HCT116 (cell line): ENCODE measurements at places on chromosomes 11 and 22.

DNA sequence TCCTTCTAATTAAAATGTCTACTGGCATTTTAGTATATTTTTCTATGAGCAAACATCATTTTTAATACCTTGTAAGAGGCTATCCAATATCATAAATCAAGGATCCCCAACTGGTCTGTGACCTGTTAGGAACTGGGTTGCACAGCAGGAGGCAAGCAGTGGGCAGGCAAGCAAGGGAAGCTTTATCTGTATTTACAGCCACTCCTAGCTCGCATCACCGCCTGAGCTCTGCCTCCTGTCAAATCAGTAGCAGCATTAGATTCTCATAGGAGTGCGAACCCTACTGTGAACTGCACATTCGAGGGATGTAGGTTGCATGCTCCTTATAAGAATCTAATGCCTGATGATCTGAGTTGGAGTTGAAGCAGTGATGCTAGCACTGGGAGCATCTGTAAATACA lies 70.2 kb upstream of the CREB3L1 start:
- DNase-seq, result no peak

DNA sequence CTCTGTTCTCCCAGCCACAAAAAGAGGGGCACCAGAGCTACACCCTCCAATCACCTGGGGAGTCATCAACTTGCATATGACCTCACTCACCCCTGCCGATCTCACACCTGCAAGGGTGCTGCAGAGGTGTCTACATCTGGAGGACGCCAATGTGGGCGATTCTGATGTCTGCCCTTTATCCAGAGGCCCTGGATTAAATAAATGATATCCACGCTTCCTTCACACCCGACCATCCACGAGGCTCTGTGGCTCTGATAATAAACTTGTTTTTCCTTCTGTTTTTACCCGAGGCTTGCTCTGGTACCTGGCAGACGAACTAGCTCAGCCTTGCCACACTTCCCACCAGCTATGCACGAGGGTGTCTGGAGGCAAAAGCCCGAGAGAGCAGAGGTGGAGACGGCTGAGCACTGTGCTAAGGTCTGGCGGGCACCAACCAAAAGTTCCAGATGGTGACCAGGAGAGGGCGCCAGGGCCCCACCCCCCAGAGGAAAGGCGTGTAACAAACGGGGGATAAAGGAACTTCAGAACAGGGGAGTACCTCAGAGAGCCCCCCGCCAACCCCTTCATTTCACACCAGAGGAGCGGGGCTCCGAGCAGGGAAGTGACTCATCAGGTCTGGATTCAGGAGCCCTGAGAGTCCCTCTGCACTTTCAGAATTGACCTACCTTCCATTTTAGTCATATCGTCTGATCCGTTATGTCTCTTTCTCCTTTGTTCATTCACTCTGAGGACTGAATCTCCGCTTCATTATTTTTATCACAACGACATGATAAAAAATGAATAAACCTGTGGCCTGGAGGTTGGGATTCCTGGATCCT lies 13.5 kb downstream of the SCN3B start:
- no peak for DNase-seq

DNA sequence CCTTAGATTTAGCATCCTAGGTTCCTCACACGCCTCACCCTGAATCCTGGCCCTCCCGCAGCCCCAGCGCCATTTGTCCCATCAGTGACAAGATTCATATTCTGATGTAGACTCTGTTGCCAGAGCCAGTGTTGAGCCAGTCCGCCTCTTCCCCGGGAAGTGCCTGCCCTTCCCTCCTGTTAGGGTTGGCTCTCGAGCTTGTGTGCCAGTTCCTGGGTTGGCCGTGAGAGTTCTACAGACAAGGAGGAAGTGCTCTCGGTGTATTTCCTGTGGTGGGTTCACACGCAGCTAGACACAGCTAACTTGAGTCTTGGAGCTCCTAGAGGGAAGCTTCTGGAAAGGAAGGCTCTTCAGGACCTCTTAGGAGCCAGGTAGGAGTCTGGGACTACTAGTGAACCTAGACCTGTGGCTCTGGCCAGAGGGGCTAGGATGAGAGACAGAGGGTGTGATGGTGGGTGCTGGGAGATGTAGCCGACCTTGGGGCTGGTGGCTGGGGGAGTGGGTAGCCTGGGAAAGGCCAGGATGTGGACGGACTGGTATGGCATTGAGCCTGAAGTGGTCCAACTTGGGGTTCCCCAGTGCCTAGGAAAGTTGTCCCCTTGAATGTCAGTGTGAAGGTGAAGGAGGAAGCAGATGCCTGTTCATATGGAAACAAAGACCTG lies at the start of gene IL18BP:
Gene IL18BP (plus strand): TSS at position 261 of the 662 bp plus-strand sequence. CDS start 1,076 bp downstream, outside the sequence.
- no peak for DNase-seq

DNA sequence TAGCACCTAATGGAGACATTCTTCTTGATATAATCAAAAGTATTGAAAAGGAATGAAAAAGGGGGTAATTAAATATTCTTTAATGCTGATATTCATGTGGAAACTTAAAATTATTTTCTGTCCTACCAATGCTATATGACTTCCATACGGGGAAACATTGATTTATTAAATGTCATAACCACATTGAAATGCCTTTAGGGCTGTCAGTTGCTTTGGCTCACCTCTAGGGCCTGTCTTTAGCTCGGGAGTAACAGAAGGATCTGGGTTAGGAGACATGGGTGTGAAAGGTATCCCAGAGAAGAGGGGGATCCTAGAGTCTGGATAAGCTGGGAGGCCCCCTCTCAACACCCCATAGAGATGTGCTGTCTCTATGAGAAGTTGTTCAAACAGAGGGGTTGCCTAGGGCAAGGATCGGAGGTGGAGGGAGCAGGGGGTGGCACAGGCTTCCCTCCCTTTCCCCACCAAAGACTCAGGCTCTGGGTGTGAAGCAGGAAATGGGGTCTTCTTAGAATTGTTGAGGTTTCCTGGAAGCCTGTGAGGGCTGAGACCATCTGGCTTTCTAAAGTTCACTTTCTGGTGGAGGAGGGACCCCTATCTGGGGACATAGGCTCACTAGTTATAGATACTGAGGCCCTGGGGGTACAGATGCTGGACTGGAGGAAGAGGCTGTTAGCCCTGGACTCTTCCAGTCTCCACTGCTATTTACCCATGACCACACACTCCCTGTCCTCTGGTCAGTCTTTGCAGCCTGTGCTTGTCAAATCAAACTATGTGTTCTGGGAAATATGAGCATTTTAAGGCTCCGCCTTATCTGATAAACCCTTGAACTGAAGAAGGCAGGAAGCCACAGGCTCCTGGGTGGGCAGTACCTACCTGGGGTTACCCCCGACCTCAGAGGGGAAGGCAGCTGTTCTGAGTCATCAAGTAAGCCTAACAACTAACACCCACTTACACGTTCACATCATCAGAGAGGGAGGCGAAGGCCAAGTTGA lies 55.8 kb upstream of the RRAS2 start:
- DNase-seq, result no peak

- DNase-seq, result no peak
These were observed 69.8 kb upstream of the PRODH start for GRCh38 chr22:19005905-19006304.

- DNase-seq, result no peak
These were observed 3.7 kb downstream of the TRPM5 start for GRCh38 chr11:2440646-2441045.

DNA sequence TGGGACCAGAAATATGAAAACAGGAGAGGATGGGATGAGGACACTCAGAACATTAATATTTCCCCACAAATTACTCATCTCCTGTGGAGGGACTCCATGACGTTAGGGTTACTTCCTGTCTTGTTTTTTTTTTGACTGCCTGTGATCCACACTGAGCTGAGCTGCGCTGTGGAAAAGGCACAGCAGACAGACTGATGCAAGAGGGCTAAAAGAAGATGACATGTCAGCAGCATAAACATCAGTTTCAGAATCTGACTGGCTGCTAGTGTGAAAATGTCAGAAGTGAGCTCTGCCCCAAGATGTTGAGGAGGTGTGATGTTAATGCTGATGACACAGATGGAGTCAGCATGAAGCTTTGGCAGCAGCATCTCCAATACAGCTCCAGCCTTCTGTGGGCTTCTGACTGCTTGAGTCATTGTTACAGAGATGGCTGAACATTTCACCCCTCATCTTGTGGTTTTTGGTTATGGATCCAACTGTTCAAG lies 286.8 kb downstream of the BLID start:
- DNase-seq, result peak; percentile 21

DNA sequence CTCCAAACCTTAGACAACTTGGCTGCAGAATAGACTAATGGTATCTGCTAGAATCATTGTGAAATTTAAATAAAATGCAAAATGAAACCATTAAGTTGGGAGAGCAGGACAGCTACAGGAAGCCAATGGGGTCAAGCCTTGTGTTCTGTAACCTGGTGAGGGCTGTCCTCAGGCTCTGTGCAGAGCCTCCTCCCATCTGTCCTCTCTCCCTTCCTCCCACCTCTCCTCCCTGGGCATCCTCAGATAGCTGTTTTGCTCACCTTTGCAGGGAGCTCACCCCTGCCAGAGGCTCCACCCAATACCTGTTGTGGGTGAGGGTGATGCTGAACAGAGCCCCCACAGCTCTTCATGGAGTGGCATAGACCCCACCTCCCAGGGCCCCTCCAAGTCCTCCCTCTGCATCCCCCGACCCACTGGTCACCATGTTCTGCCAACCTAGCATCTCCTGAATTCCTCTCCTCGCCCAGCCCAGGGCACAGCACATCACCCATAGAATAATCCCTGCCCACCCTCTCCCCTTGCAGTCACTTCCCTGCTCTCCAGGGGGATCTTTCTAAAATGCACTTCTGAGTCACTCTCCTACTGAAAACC lies 100.3 kb downstream of the PDE2A start:
- no peak for DNase-seq

DNA sequence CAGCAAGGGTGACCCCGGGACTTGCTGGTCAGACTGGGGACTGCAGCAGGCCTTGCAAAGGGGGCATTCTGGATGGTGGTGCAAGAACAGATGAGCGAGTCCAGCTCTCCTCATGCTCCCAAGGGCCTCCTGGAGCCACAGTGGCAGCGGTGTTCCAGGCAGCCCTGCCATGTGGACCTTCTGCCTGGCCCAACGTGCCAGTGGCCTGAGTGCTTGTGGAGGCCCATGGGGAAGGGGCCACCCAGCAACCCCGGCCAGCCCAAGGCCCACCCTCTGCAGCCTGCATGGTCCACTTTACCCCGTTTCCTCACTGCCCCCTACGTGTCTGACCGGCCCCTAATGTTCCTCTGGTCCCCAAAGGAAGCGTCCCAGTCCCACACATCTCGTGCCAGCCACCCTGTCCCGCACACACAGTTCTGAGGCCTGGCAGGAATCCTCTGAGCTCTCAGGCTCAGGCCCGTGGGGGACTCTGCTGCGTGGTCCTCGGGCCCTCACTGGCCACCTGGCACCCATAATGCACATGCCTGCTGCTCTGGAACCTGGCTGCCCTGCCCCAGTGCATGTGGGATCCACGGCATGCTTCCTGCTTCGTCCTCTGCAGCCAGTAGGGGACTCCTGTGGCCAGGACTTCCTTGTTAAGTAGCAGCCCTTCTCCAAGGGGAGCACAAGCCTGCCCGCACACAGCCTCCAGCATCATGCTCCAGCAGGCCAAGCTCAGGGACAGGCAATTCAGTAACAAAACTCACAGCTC lies 85.5 kb downstream of the DGCR2 start:
- no peak for DNase-seq

DNA sequence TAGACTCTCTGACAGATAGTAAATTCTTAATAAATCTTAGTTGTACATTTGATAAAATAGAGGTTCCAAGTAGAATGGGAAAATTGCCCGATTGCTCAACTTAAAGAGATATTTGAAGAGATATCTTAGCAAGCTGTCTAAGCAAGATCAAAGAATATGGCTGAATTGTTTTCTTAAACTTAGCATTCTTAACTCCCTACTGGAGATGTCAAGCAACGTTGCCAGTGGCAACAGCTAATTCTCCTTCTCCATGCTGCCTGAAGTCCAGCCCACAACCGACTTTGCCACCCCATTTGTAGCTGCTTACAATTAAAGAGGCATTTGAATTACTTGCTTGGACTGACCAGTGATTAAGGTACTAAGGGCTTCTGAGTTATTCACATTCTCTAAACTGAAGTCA lies 94.4 kb downstream of the FAM181B start:
- DNase-seq, result no peak

DNA sequence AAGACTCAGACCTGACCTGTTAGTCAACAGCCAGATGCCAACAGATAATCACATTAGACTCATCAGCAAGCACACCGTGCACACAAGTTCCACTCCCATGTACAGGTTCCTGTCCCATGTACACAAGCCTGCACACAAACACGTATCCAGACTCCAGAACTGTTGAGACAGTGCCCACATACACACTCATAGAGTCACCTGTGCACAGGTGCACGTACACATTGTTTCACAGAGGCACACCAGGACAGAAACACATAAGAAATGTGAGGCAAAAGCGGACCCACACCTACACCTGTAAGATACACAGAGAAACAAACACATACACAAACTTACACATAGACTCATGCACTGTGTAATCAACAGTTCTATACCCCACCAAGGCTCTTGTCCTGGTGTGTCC lies 2.7 kb upstream of the ZNF74 start:
- no peak for DNase-seq

DNA sequence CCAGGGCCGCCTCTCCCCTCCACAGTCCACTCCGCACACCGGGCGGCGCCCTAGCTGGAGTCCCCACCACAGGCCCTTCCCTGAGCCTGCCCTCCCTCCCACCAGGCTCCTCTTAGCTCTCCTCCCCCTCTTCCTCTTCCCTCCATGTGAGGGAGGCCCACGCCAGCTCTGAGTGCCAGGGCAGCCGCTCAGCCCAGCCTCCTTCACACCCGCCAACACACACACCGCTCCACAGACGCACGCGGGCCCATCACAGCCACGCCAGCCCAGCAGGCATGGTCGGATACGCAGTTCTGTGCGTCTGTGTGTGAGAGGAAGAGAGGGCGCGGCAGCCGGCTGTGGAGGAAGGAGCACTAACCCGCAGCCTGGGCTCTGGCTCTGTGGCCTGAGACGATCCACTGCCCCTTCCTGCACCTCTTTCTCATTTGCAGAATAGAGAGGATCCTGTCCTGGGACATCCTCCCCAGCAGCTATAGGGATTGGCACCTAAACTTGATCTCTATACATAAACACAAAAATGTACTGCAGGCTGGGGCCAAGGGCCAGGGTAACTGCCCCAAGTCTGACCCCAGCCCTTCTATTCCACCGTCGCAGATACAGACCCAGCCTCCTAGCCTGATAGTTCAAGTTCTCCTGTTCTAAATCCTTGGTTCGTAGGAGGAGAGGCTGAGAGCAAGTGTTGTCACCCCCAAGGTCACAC lies 3.5 kb downstream of the CHRM4 start:
- DNase-seq, result no peak

- DNase-seq, result no peak
These were observed 637.7 kb downstream of the OPCML start for GRCh38 chr11:132894606-132895005.

GRCh38 chr22:23696326-23696851 lies 5.6 kb downstream of the RGL4 start:
- no peak for DNase-seq

DNA sequence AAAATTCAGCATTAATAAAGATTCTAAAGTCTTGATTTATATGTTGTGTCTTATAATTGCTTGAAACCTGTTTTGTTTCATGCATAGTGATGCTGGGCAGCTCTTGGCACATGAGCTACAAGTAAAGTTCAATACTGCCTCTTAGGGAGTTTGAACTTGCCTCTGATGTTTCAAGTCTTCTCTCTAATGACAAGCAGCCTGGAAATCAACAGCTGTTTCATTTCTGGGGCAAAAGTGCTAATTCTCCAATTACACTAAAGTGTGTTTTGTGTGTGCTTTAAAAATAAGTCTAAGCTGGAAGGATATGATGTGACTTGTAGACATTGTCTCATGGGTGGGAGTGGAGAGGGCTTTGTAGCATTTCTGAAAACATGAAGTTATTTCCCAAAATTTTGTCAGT lies 23.7 kb upstream of the SESN3 start:
- DNase-seq, result no peak
